ENCODE measurements at places on chromosomes 1 and 21.

GRCh38 chr1:35876988-35877387 lies 6.0 kb upstream of the AGO1 start:
- no peak for DNase-seq

DNA sequence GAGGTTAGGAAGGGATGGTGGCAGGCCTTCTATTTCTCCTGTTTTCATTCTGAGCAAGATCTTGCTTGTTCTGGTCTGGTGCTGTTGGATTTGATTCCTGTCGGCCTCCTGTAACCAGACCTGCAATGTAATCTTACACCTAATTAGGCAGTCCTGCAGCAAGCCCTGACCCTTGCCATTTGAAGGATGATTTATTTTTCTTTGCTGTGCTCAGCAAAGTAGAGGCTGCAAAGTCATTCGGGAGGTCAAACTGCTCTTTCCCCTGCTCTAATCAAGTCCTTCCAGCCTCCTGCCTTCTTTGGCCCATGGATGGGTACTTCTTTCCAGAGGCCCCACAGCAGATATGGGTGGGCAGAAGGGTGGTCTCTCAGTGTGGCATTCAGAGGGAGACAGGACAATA lies 417.7 kb upstream of the USP24 start:
- DNase-seq = no peak

GRCh38 chr1:162854245-162854882 lies 6.6 kb downstream of the CCDC190 start:
- no peak for DNase-seq

GRCh38 chr21:45764792-45765191 lies 121.3 kb downstream of the PCBP3 start:
- no peak for DNase-seq
